ENCODE measurements at places on chromosomes 12 and 14. TPM values are rescaled to one million over a fixed set of nuclear protein-coding genes. Genes with fewer than 3 reads are reported as not detected.

DNA sequence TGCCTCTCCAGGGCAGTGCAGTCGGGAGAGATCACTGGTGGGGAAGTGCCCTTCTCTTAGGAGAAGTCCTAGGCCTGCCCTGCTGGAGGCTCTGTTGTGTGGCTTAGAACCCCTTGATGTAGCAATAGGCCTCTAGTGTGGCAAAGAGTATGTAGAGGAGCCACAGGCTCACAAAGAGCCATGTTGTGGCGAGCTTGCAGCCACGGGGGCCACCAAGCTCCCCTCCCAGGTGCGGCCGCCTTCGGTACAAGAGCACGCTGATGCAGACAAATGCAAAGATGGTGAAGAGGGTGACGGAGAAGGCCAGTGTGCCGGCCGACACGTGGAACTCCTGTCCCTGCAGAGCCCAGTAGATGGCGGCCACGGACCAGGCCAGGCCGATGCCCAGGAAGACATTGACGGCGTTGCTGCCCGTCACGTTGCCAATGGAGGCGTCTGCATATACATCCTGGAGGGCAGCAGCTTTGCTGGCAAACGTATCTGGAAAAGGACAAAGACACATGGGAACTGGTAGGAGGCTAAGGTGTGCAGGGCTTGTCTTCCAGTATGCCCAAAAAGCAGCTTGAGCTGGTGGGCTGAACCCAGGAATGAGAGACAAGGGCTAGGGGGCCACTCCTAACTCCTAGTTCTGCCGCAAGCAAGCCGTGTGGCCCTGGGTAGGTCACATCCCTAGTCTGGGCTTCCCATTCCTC is 142.8 kb downstream of the SLC8A3 start:
- H3K27ac ChIP-seq = no peak overlapping the region
- DNase-seq = peak; percentile 73

DNA sequence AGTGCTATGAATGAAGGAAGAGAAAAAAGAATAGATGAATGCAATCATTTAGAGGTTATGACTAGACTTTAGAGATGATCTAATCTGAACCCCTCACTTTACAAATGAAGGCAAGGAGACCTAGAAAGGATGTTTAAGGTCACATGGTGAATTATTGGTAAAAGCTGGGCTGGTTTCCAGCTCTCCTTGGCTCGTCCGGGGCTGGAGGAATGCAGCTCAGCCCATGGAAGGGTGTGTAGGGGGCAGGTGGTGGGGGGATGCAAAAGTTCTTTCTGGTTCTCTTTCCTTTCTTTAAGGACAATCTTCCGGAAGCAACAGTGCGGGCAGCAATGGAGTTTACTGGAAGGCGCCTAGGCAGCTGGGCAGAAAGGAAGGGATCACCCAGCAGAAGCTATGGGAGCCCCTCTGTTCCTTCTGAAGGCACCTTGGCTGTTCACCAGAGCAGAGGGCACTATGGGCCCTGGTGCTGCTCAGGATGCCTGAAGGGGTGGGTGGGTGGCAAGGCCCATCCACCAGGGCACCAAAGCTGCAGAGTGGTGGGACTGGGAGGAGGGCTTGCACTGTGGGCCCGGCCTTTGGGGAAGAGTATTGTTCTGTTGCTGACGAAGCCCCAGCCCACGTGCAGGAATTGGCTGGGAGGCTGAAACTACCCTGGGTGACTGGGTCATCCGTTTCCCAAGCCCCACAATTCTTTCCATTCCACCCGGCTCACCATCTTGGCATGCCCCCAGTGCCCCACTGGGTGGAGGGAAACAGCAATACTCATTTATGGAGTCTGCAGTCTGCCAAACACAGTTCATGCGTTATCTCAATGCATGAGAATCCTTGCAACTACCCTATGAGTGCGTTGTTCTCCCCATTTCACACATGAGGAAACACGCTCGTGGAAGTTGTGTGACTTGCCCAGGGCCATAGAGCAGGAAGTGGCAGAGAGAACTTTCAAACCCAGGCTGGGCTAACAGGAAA is 78.2 kb downstream of the IRF2BPL start:
- peaks cover 13% of the 10 kb centered on the region for H3K4me1 ChIP-seq
- H3K27me3 ChIP-seq = no peaks in the 10 kb centered on the region
- H3K4me3 ChIP-seq = no peak overlapping the region
- H3K27ac ChIP-seq = peak overlapping the region; percentile 61
- H3K36me3 ChIP-seq = no peaks in the 10 kb centered on the region
- no peak for DNase-seq

DNA sequence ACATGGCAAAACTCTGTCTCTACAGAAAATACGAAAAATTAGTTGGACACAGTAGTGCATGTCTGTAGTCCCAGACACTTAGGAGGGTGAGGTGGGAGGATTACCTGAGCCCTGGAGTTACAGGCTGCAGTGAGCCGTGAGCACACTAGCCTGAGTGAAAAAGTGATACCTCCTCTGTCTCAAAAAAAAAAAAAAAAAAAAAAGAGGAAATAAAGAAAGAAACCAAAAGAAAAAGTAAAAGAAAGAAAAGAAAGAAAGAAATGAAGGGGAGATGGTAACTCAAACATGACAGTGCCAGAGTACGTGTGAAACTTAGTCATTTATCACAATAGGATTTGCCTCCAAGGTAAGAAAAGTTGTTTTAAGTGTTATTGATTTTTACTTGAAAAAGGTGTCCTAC is 407.0 kb upstream of the MGAT4C start:
- no peak overlapping the region for H3K4me3 ChIP-seq
- no peaks in the 10 kb centered on the region for H3K4me1 ChIP-seq
- H3K36me3 ChIP-seq = no peaks in the 10 kb centered on the region
- H3K27me3 ChIP-seq = no peaks in the 10 kb centered on the region
- no peak overlapping the region for H3K27ac ChIP-seq

DNA sequence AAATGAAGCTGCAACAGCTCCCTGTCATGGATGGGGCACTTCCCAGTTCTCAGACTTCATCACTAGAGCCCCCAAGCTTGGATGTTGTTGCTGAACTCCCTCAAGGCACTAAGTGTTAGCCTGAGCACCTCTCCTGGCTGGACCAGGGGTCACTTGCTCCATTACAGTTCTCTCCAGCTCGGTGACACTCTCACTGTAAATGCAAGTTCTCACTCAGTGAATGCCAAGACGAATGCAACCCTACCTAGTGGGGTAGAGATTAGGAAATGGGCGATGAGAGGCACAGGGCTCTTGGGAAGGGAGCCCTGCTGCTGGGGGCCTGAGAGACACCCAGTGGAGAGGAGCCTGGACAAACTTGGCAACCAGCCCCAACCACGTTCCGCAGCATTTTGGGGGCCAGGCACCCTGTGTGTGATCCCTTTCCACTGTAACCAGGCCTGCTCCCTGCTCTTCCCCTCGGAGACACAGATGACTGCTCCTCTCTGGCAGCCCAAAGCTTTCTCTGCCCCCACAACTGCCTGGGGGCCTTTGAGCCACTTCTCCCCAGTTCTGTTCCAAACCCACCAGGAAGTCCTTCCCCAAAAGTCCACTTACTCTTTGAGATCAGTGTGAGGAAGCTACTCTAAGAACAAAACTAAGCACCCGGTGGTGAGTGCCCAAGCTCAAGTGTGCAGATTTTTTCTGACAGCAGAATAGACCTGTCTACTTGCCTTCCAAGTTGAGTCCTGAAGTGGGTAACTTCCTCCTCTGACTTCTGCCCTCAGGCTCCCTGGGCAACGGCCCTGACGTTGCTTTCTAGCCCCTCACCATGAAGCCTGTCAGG is 8.0 kb upstream of the SELPLG start:
- no peaks in the 10 kb centered on the region for H3K4me1 ChIP-seq
- DNase-seq = no peak
- no peak overlapping the region for H3K27ac ChIP-seq
- H3K4me3 ChIP-seq = no peak overlapping the region
- H3K36me3 ChIP-seq = no peaks in the 10 kb centered on the region

DNA sequence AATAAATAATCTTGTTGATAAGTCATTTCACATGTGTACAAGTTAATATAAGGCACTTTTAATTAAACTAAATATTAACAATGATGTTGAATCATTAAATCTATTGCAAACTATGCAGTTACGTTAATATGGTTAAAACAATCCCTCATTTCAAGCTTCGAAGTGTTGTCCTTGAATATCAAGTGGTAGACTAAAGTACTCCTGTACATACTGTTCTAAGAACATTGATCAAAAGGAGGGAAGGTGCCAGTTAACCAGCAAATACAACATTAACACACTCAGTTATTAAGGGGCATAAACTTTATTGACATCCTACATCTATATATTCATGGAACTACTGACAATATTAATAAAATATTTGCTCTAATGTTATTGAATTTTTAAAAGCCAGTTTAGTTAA is 8.7 kb downstream of the BCAT1 start:
- H3K27ac ChIP-seq = no peak overlapping the region
- no peaks in the 10 kb centered on the region for H3K36me3 ChIP-seq
- peaks cover 23% of the 10 kb centered on the region for H3K4me1 ChIP-seq
- DNase-seq = no peak
- H3K27me3 ChIP-seq = no peaks in the 10 kb centered on the region

DNA sequence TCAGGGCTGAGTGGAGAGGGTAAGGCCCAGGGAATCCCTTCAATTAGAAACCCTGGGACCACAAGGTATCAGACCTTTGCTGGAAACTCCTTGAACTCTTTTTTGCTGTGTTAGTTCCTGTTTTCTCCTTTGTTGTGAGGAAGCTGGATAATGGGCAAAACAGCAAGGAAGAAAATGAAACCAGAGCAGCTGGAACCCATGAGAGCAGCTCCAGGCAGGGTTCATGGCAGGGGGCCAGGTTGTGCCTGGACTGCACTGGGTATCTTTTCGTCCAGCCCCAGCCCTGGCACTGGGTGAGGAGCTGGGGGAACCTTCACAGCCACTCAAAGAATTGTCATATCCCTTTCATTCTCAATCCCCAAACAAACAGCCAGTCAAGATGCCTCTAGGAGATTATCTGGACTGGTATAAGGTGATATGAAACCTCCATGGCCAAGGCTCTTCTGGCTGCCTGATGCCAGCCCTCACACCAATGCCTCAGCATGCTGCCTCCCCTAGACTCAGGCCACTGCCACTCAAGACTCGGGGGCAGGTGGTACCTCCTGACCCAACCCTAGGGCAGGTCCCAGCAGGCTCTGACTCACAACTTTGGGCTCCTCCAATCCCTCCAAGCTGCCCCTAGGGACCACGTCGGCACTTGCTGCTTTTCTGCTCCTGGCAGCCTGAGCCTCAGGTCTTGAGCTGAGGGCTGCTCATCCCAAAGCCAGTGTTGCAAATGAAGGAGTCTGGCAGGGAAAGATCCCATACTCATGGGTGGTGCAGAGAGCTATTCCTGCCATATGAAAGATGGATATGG is 16.5 kb downstream of the FAM186B start:
- H3K4me1 ChIP-seq = no peaks in the 10 kb centered on the region
- H3K27ac ChIP-seq = no peak overlapping the region
- H3K27me3 ChIP-seq = no peaks in the 10 kb centered on the region
- DNase-seq = no peak
- H3K4me3 ChIP-seq = no peak overlapping the region

DNA sequence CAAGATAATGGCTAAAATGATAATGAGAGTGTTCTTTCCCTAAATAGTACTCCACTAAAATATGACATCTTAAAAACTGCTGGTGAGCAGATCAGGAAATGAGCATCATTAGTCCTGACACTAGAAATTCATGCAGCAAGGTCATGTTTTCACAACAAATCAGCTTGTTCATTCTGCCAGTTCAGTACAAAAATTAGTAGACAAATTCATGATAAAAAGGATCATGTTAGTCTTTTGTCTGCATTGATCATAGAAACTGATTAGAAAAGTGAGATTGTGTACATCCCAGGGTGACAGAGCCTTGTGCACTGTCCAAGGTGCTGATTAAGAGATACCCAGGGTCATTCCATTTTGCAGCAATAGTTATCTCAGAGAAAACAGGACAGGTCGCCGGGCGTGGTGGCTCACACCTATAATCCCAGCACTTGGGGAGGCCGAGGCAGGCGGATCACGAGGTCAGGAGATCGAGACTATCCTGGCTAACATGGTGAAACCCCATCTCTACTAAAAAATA is 163.6 kb downstream of the RIMBP2 start:
- no peak overlapping the region for H3K4me3 ChIP-seq
- H3K27me3 ChIP-seq = no peaks in the 10 kb centered on the region
- no peak for DNase-seq
- no peak overlapping the region for H3K27ac ChIP-seq

GRCh38 chr14:26410189-26410685 is 187.6 kb downstream of the NOVA1 start:
- no peak overlapping the region for H3K27ac ChIP-seq
- no peaks in the 10 kb centered on the region for H3K4me1 ChIP-seq
- no peaks in the 10 kb centered on the region for H3K27me3 ChIP-seq
- no peak for DNase-seq

DNA sequence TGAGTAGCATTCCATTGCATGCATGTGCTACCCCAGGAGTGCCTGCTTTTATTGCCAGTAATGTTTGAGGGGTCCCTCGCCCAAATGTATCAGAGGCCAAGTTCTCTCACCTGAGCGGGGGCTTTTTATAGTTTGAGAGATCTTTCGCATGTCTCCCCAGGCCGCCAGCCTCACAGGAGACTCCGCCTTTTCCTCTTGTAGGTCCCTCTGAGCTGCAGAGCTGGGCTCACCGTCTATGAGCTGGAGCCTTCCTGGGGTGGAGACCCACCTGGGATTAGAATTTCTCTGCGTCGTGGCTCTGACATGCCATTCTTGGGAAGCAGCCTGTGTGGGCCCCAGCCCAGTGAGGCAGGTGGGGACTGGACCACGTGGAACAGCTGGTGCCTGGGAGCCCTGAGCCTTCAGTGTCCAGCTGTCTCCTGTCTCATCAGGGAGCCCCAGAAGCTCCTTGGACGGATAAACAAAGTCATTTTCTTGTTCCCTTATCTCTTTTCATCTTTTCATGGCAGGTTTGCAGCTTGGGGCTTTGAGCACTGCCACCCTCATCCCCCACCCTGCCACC is 261.7 kb upstream of the CRY1 start:
- no peak overlapping the region for H3K27ac ChIP-seq
- no peaks in the 10 kb centered on the region for H3K27me3 ChIP-seq
- no peaks in the 10 kb centered on the region for H3K4me1 ChIP-seq

DNA sequence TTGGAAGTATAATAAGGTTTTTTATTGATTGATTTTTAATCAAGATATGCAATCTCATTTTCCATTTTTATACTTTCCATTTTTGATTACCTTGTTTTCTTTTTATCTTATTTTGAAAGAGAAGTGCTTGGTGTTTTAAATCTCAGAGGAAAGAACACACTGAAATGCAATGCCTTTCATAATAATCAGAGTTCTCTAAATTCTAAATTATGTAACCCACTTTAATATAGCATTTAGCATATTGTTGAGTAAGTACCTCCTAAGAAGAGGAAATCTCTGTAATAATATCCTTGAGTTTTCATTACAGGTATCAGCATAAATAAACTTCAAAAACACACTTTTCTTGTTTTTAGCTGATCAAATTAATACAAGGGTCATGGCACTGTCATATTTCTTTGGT is 96.9 kb downstream of the GTF2A1 start:
- H3K4me1 ChIP-seq = no peaks in the 10 kb centered on the region
- H3K27ac ChIP-seq = no peak overlapping the region
- DNase-seq = no peak
- no peaks in the 10 kb centered on the region for H3K27me3 ChIP-seq

- peak overlapping the region; percentile 99 for H3K27ac ChIP-seq
- no peaks in the 10 kb centered on the region for H3K27me3 ChIP-seq
- no peak for DNase-seq
- no peaks in the 10 kb centered on the region for H3K36me3 ChIP-seq
Observed at GRCh38 chr12:12265571-12266388, 1.1 kb downstream of the LRP6 start.

The FOXN4 gene
- not detected for total RNA-seq

The CHGA gene
- 36.2 TPM for total RNA-seq

The P2RX2 gene
- total RNA-seq = 0.08 TPM

All from pancreas (tissue), 10 donors.